ENCODE measurements at places on chromosomes 12 and 14.

GRCh38 chr12:66066929-66067523, 63.5 kb downstream of the LLPH start:
- no peak for DNase-seq

DNA sequence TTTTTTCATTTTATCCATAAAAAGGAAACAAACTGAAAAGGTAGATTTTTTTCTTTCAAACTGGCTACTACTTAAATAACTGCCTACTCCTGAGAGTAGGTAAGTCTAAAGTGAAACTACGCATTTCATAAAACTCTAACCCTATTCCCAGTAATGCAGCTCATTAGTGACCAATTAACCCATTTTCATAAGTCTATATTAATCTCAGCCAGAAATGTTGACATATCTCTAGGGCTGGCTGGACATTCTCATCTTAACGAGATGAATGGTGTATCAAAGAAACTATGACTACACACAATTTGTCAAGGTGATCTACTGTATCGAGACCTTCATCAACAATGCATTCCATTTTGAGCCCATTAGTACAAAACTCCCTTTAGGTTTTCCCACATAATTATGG, 57.2 kb downstream of the EPS8 start:
- DNase-seq = no peak

- DNase-seq = no peak
Observed at GRCh38 chr12:85280165-85280983, at the start of gene ALX1. TSS of gene ALX1 (plus strand) at chr12:85280220. CDS start at chr12:85280262, 42 bp downstream.

DNA sequence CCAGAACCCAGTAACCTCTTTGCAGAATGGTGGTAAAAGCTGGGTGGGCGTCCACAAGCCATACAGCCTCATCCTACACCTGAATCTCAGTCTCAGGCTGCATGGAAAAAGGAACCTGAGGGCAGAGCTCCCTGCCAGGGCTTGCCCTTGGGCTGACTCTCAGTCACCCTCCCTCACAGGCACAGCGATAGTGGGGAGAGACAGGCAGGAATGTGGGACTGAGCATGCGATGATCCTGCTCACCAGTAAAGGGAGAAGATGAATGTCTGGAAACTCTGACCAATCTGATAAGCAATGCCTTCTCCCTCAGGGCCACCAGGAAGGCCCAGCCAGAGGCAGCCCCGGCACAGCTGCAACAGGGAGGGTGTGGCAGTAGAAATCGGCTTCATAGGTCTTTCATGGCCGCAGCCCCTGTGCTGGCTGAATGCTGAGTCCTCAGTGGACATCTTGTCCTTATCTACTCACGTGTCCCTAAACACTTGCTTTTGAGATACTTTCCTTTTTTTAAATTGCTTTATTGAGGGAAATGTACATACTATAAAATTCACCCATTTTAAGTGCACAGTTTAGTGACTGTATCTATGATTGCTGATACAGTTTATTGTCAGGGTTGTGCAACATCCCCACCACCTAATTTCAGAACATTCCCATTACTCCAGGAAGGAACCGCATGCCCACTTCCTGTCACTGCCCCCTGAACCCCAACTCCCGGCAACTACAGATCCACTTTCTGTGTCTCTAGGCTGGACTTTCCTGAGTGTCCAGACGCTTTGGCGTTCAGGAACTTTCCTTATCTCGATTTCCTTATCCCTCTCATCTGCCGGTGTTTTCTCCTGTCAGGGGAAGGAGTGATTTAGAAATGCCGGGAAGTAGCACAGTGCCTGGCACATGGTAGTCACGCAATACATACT, 258.1 kb downstream of the PCNX1 start:
- no peak for DNase-seq
